ENCODE measurements at places on chromosomes 11 and 22.

GRCh38 chr11:129922674-129923073, 27.3 kb upstream of the NFRKB start:
- no peak for DNase-seq

DNA sequence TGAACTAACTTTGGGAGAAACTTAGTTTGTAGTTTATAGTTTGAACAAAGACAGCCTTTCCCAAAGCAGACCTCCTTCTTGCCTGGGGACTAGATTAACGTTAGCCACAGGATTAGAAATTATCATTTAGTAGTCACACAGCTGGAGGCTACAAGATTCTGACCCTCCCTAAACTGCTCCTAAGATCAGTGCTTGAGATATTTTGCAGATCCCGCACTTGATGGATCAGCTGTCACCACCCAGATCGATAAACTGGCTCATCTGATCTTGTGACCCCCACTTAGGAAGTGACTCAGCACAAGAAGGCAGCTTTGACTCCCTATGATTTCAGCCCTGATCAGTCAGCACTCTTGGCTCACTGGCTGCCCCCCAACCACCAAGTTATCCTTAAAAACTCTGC, 1.6 kb downstream of the SLC22A24 start:
- DNase-seq: no peak

DNA sequence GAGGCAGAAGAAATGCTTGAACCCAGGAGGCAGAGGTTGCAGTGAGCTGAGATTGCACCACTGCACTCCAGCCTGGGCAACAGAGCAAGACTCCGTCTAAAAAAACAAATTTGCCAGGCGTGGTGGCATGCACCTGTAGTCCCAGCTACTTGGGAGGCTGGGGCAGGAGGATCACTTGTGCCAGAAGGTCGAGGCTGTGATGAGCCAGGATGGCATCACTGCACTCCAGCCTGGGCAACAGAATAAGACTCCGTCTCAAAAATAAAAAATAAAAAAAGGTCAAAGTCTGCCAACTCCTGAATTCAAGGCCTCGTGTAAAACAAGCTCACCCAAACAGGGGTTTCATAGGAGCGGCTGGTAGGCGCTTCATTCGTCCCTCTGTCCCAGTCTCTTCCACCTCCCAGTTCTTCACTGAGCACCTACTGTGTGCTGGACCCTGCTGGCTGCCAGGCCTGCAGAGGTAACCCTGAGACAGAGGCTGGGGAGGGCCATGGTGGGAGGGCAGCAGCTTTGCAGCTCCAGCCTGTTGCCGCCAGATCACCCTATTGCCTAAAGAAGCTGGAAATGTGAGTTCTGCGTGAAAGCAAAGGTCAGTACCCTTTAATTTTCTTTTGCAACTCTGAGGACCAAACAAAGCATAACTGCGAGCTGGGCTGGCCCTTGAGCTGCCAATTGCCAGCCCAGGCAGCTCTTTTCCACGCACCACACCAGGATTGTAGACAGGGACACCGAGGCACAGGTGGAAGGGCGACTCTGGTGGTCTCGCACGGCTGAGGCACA, 15.3 kb downstream of the RPL3 start:
- no peak for DNase-seq

DNA sequence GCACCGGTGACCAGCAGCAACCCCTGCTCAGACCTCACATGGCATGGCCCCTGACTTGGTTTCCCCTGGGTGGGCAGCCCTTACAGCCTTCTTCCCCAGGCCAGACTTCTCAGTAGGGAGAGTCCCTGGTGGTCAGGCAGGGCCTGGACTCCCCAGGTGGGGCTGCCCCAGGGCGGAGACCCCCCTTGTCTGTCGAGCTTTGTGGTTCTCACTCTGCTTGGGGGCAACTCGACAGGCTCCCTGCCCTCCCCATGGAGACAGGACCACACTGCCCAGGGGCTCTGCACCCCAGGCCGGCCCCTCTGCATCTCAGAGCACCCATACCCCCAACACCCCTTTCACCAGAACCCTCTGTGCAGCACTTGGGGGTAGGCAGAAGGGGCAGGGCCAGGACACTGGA, 87.7 kb downstream of the MORC2 start:
- DNase-seq: no peak

GRCh38 chr11:123558536-123559315, 95.7 kb downstream of the SCN3B start:
- no peak for DNase-seq

- peak; percentile 88 for DNase-seq
These were observed at the start of gene PIK3IP1 for GRCh38 chr22:31292236-31292989. PIK3IP1 (minus strand) TSS chr22:31292488; CDS start chr22:31292344, 144 bp downstream.

GRCh38 chr11:75513250-75513649, 12.5 kb downstream of the GDPD5 start:
- no peak for DNase-seq

DNA sequence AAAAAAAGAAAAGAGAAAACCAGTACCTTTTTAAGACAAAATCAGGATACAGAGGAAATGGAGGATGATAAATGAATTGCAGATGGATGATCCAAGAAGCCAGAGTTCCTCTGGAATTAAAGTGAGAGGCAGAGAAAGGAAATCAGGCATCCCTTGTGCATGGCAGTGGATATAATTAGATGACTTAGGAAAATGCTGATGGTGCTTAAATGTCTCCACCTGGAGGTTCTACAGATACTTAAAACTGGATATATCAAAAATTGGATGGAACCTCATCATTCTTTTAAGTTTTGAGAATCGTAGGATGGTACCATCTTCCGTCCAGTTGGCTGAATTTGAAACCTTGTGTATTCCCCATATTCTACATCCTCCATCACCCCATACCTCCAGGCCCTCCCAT, 1040.0 kb downstream of the NTM start:
- DNase-seq: no peak

DNA sequence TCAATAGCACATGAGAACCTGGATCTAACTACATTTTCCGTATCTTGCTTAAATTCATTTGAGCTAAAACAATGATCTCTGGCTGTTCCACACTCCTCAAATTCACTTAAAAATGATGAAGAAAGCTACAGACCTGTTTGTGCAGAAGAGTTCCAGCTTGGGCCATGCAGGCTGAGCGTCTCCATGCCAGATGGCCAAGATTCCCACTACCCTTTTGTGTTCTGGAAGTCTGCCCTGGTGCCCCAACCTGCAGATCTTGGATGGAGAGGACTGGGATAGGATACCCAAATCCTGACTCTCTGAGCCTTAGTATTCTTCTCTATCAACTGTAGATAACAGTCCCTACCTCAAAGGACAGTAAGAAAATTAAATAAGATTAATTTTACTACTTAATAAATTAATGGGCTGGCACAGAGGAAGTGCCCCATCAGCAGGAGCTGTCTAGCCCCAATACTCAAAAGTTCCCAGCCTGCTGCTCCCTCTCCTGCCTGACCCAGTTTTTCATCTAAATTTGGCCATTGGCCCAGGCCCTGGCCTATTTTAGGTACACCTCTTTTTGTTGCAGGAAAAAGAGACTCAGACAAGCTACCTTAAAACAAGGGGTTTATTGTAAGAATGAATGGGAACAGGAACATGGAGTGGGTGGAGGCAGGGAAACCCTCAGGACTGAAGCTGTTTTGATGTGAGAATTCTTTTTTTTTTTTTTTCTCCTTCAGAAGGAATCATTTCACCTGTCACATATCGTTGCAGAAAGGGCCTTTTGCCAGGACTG, 81.4 kb upstream of the GRK3 start:
- no peak for DNase-seq

DNA sequence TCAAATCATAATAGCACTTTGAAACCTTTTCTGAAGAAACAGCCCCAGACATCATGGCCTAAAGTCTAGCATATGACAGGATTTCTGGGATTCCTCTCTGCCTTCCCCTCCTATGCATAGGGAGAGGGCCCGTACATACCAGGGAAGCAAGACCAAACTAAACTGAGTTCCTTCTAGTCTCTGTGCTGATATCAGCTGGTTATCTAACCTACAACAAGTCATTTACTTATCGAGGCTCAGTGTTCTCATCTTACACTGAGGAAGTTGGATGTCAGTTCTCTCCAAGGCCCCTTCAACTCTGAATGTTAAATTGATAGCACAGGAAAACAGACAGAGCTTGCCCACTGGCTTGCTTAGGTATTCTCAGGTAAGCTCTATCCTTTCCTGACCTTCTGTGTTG, 17.0 kb upstream of the GRIK4 start:
- no peak for DNase-seq

DNA sequence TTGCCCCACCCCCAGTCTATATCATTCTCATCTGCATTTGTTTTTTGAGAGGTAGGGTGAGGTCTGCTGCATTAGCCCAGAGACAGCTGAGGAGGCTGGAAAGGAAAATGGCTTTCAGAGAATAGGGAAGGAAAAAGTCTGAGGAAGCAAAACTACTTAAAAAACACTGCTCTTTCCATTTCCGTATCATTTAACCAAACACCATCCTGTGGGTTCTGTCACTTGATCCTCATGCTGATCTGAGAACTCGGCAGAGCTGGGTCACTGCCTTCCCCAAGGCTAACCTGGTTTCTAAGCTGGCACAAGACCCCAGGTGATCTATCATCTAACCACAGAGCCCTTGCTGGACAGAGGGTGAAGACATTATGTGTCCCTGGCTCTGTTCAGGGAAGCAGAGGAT, 1.2 kb downstream of the FOLR2 start:
- no peak for DNase-seq

DNA sequence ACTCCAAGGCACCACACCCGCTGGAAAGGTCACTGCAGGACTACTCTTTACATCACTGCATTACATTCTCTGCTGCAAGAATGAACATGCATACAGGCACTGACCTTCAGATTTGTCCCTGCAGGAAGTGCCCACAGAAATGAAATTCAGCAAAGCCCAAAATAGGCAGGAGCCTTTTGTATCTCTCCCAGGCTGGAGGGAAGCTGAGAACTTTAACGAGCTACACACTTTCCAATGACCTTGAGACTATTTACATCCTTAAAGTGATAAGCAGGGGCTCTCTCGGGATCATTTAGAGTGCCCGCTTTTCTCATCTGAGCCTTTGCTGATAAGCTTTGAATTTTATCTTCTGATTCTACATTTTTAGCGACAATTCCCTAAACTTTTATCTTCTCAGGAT, 12.5 kb downstream of the FEZ1 start:
- DNase-seq: no peak

DNA sequence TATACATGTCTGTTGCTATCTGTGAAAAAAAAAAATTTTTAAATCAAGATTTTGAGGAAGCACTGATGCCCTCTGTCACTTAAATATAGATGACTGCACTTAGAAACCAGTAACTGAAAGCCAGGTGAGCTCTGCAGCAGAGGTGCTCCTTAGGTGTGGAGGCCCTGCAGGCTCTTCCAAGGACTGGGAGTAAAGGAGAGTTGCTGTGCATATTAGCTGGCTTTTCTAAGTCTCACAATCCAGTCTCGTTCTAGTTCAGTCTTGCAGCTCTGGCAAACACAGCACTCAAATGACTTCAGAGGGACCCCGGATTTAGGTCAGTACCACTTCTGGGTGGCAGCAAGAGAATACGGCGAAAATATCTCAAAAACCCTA, 61.0 kb downstream of the LARGE2 start:
- no peak for DNase-seq

- no peak for DNase-seq
These were observed 741 bp downstream of the PHRF1 start for GRCh38 chr11:576811-577610.

DNA sequence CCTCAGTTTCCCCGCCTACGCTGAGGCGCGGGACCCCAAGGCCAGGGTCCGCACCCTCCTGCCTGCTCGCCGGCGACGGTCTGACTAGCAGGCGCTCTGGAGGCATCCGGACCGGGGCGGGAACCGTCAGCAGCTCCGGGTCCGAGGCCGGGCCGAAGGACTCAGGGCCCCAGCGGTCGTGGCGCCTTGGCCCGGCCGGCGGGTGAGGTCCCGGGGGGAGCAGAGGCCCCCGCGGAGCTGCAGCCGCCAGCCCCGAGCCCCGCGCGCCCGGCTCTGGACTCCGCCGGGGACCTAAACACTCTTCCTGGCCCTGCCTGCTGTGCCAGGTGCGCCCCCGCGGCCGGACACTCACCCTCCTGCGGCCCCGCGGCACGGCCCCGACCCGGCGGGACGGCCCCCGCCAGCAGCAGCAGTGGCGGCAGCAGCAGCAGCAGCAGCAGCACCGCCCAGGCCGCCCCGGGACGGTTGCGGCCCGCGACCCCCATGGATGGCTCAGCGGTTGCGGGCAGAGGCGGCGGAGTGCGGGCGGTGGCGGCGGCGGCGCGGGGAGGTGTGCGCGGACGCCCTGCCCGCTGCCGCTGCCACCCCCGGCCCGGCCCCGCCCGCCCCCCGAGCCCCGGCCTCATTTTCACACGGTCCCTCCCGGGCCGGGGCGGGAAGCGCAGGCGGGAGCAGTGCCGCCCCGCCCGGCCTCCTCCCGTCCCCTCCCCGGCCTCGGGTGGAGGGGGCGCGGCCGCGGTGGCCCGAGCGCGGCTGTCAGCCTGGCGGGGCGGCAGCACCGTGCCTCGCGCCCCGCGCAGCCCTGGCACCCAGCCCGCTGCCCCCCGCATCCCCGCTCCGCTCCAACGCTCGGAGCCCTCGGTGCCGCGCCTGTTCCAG, at the start of gene SCUBE2:
TSS of gene SCUBE2 (minus strand) at position 556 of the 879 bp plus-strand sequence. CDS start at position 485, 71 bp downstream.
- DNase-seq: no peak

GRCh38 chr11:83543706-83544439, 257.7 kb upstream of the CCDC90B start:
- DNase-seq: no peak

- no peak for DNase-seq
These were observed 84.4 kb downstream of the MED15 start for GRCh38 chr22:20591660-20592310.

- no peak for DNase-seq
These were observed 27.6 kb downstream of the DKK3 start for GRCh38 chr11:11980841-11981308.

GRCh38 chr22:35695202-35695601, 22.5 kb upstream of the APOL5 start:
- no peak for DNase-seq

- DNase-seq: no peak
These were observed 13.6 kb upstream of the OR51S1 start for GRCh38 chr11:4862447-4863236.

- DNase-seq: peak; percentile 25
These were observed 866 bp downstream of the GP1BB start for GRCh38 chr22:19723983-19724827.

- DNase-seq: no peak
These were observed 7.8 kb upstream of the STIP1 start for GRCh38 chr11:64178203-64178602.

GRCh38 chr11:69657911-69658625, 17.1 kb downstream of the LTO1 start:
- no peak for DNase-seq

GRCh38 chr11:65274735-65275682, 13.2 kb downstream of the POLA2 start:
- peak; percentile 11 for DNase-seq
